ENCODE measurements at places on chromosomes 6 and 20.
A peak's percentile ranks its signal among the peaks of the same experiment; 100 is the strongest.

- DNase-seq, result no peak
Observed at GRCh38 chr6:24357336-24358218, at the start of gene DCDC2. Gene DCDC2, minus strand, starts transcription at chr6:24358059. Its CDS starts 309 bp downstream, at chr6:24357750.

GRCh38 chr20:40957265-40957760, 71.3 kb upstream of the TOP1 start:
- no peak for DNase-seq

GRCh38 chr20:41702647-41703046, 84.5 kb upstream of the CHD6 start:
- DNase-seq, result no peak

DNA sequence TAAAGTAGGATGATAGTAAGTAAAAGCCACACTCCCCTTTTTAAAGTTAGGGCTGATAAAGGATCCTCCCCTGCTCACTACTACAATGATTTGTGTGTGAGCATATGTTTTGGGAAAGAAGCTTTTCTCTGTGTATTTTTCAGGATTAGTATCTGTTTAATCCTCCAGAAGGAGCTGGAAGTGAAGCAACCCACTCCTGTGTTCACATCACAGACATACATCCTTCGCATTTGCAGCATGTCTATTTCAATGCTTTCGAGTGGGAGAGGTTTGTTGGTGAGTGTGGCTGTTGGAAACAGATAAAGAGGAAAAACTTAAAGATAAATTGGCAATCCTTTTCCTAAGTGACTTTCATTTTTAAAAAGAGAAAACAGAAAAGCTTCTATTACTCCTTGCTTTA, 31.6 kb upstream of the RGS17 start:
- no peak for DNase-seq

GRCh38 chr6:157376706-157377230, 4.2 kb upstream of the ZDHHC14 start:
- DNase-seq, result peak; percentile 24
